ENCODE measurements at places on chromosomes 13 and 19.

DNA sequence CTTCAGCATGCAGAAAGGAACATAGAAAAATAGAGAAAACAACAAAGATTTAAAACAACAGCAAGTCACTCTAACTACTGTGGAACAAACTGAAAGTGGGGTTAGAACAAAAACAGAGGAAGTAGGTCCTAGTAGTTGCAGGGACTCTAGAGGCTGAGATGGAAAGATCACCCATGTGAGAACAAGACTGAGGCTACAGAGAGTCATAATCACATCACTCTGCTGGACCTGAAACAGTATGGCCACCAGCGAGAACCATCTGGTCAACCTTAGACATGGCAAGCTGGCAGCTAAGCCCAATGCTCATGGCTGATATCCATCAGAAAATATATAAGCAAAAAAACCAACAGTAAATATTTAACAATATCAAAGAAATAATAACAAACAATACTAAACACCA lies 35.8 kb upstream of the ZNF724 start:
- DNase-seq: no peak

GRCh38 chr13:50170447-50171037 lies 155.3 kb downstream of the KCNRG start:
- DNase-seq: no peak

DNA sequence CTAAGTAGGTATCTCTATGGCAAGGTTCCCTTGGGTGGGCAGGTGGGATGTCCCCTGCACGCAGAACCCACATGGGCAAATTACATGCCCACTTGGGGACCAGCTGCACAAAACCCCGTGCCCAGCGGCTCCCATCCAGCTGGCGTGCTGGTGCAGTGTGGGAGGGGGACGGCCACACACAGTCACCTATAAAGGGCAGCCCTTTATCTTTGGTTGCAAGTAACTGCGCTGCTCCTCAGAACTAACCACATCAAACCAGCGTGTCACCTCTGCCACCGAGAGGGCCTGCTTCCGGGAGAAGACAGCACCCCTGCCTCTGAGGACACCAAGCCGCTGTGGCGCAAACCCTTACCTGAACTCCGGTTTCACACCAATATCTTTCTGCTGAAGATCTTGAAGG lies 32.2 kb downstream of the ANKRD27 start:
- no peak for DNase-seq

DNA sequence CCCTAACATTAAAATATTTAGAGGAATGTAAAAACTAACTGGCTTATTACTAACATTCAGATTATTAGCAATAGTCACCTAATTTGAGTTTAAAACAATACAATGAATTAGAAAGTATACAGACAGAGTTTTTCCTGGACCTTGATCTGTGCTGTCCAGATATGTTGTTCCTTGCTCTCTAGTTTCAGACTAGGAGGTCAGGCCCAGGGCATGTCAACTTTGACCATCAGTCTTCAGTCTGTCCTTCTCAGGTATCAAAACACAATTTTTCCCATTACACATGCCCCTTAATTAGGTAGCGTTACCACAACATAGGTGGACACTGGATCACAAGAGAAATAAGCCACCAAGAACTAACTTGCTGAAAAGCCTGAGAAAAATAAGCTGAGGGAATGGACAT lies 197.0 kb downstream of the MAB21L1 start:
- no peak for DNase-seq

DNA sequence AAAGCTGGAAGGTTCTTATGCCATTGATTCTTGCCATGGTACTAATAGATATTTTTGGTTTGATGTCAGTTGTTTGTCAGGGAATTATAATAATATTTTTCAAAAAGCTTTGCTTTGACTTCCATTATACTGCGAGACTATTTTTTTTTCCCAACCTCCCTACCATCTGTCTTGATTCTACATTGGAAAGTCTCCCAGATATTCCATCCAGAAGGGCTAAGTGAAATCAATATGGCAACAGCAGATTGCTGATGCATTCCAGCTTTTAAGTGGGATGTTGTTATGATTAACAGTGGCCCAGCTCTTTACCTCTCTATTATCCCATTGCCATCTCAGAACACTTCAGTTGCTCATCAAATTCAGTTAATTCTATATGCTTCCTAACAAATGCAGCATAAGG lies 247.4 kb downstream of the OXGR1 start:
- no peak for DNase-seq

GRCh38 chr19:28377077-28377476 lies 835.9 kb downstream of the UQCRFS1 start:
- DNase-seq: no peak

GRCh38 chr13:98549728-98550317 lies 27.1 kb downstream of the STK24 start:
- no peak for DNase-seq

GRCh38 chr19:35107545-35107944 lies 8.1 kb upstream of the FXYD3 start:
- no peak for DNase-seq

GRCh38 chr13:40187841-40188591 lies 478.4 kb downstream of the FOXO1 start:
- no peak for DNase-seq

DNA sequence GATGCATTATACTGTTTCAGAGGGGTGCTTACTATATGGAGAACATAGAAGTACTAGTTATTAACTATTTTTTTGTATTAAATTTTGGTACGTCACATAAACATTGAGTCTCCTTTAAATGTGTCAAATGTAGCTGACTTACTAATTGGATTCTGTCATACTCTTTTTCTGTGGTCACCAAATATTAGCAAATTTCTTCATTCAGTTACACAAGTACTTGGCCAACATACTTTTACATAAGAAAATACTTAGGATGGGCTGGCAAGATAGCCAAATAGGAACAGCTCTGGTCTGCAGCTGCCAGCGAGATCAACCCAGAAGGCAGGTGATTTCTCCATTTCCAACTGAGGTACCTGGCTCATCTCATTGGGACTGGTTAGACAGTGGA lies 19.2 kb downstream of the LPAR6 start:
- no peak for DNase-seq

GRCh38 chr19:40726279-40726678 lies 9.4 kb downstream of the ITPKC start:
- DNase-seq: no peak

GRCh38 chr13:97330448-97330847 lies 103.5 kb upstream of the RAP2A start:
- DNase-seq: no peak
